ENCODE measurements at places on chromosomes 6 and 20.

- DNase-seq, result no peak
These were observed 28.7 kb downstream of the SGK1 start for GRCh38 chr6:134289204-134289575.

- no peak for DNase-seq
These were observed 20.6 kb downstream of the JARID2 start for GRCh38 chr6:15266423-15266996.

GRCh38 chr20:62733891-62734290, 25.3 kb downstream of the NTSR1 start:
- no peak for DNase-seq

- DNase-seq, result no peak
These were observed 78.4 kb downstream of the GFRAL start for GRCh38 chr6:55405474-55406235.

- DNase-seq, result no peak
These were observed 18.4 kb downstream of the NUDT3 start for GRCh38 chr6:34374069-34374468.
